SJSA1 (cell line): ENCODE measurements at places on chromosomes 4 and X. TPM values are rescaled to one million over a fixed set of nuclear protein-coding genes. Genes with fewer than 3 reads are reported as not detected.
A peak's percentile ranks its signal among the peaks of the same experiment; 100 is the strongest.

- H3K4me1 ChIP-seq: no peaks in the 10 kb centered on the region
- H3K27me3 ChIP-seq: no peaks in the 10 kb centered on the region
- H3K4me3 ChIP-seq: no peak overlapping the region
- no peak for DNase-seq
- H3K36me3 ChIP-seq: no peaks in the 10 kb centered on the region
Measured at GRCh38 chrX:123277821-123278220, 93.7 kb downstream of the GRIA3 start.

DNA sequence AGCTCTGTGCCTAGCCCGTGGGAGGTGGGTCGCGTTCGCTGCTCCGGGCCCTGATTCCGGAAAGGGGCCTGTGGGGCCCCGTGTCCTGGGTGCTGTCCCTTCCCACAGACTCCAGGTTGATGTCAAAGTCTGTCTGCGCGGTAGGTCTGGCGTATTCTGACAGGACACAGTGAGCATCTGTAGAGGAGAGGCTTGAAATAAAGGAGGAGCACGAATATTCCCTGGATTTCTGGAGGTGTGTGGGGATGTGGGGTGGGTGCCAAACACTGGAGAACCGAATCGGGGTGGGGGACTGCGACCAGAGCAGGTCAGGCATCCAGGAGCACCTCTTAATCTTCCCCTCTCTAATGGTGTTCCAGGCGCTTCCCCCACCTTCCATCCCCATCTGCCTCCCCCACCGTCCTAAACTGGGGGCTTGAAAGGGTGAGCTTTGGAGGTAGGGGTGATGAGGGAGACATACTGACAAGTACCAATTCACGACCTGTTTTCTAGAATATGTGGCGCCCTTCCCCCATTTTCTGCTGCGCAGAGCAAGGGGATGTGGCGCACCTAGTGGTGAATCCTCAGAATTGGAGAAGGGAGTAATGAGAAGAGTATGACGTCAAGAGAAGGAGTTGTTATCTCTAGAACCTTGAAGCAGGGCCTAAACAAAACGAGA lies 877 bp downstream of the GPRASP1 start:
- no peaks in the 10 kb centered on the region for H3K27me3 ChIP-seq
- H3K36me3 ChIP-seq: no peaks in the 10 kb centered on the region
- DNase-seq: peak; percentile 12
- peak overlapping the region; percentile 41 for H3K4me3 ChIP-seq
- no peaks in the 10 kb centered on the region for H3K4me1 ChIP-seq

- no peaks in the 10 kb centered on the region; the same call in 1 of the 2 replicates for H3K4me1 ChIP-seq
- no peak for DNase-seq
- no peak overlapping the region for H3K4me3 ChIP-seq
- no peaks in the 10 kb centered on the region for H3K27me3 ChIP-seq
- H3K27ac ChIP-seq: no peak overlapping the region
Measured at GRCh38 chr4:25485104-25485503, 108.0 kb downstream of the ANAPC4 start.

DNA sequence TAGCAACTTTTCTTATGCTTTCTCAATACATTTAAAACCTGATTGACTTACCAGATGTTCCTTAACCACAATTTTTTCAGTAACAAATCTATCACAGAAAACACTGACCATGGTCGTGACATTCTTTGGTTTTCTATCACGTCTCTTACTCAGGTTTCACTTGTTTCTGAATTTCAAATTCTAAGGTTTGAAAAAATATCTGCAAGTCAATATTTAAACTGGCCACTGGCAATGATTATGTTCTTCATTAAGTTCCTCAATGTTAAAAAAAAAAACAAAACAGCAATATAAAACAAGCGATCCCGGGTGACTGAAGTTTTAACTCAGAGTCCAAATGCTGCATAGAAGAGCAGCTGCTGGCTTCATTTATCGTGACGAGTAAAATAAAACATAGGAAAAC lies 128.9 kb downstream of the RBM47 start:
- no peak for DNase-seq
- no peak overlapping the region for H3K4me3 ChIP-seq
- H3K36me3 ChIP-seq: no peaks in the 10 kb centered on the region
- H3K27ac ChIP-seq: no peak overlapping the region
- no peaks in the 10 kb centered on the region for H3K27me3 ChIP-seq

DNA sequence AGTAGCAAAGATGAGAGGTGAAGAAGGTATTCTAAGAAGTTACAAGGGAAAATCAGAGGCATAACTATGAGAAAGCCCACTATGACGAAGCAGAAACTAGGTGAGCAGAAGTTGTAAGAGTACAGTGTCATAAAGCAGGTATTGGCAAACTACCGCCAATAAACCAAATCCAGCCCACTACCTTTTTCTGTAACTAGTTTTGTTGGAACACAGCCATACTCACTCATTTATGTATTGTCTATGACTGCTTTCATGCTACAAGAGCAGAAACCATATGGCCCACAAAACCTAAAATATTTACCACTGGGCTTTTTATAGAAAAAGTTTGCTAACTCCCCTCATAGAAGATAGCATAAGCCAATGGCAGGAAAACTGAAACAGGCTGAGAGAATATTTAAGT lies 31.8 kb upstream of the ZCCHC13 start:
- DNase-seq: no peak
- H3K27me3 ChIP-seq: no peaks in the 10 kb centered on the region
- no peak overlapping the region for H3K4me3 ChIP-seq
- no peak overlapping the region for H3K27ac ChIP-seq
- H3K36me3 ChIP-seq: peaks cover 33% of the 10 kb centered on the region
- no peaks in the 10 kb centered on the region for H3K4me1 ChIP-seq

DNA sequence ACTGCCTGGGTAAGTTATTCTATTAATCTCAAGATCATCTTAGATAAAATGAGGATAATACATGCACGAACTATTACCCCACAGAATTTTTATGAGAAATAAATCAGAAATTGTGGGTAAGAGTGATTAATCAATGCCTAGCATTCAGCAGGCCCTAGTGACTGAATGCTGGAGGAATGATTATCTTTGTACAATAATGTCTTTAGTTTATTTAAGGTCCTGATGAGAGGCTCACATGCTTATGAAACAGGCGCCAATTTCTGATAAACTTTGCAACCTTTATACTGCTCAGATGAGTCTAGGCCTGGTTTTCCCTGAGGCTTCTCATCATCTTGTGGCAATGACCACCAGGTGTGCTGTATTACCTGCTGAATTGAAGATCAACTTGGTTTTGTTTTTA lies 27.8 kb upstream of the BMP2K start:
- no peak overlapping the region for H3K4me3 ChIP-seq
- H3K36me3 ChIP-seq: no peaks in the 10 kb centered on the region
- no peak overlapping the region for H3K27ac ChIP-seq

DNA sequence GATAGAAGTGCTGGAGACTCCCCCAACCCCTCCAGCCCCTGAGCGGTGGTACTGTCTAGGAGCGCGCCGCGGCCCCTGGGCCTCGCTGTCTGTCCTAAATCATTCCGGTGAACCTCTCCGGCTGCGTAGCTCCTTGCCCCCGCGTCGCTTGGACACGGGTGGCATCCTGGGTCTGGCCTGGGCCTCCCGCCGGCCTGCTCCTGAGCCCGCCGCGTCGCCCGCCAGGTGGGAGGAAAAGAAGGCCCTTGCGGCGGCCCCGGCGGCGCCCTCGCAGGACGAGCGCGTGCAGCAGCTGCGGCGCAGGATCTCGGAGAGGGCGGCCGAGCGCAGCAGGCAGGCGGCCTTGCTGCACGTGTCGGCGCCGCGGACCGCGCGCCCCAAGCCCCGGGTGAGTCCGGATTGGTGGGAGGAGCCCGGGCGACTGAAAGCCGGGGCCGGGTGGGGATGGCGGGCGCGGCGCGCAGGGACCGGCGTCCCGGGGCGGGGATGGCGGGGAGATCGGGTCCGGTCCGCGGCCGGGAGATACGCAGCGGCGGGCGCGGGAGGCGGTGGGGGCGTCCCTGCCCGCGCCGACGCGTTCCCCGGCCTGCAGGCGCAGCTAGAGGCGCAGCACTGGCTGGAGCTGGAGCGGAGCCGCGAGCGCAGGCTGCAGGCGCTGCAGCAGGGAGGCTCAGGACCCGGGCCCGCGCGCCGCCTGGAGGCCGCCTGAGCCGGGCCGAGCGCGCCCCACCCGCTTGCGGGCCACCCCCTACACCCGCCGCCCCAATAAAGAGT lies 6.5 kb upstream of the RNF4 start:
- H3K27me3 ChIP-seq: no peaks in the 10 kb centered on the region
- peak overlapping the region; percentile 39 for H3K4me3 ChIP-seq
- H3K27ac ChIP-seq: no peak overlapping the region
- peaks cover 5% of the 10 kb centered on the region for H3K4me1 ChIP-seq
- H3K36me3 ChIP-seq: no peaks in the 10 kb centered on the region

DNA sequence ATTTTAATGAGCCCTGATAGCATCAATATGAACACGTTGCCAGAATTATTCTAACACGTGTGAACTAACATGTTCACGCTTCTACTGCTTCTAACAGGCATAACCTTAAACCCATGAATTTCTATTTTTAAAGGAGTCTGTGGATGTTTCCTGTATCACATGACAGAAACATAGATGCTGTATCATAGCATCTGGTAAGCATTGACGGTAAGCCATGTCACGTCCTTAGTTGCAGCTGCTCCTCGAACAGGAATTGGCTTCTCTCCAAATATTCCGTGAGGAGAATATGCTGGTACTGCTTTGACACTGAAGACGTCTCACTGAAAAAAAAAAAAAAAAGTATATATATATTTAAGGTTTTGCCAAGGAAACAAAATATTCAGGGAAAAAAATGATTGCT lies 105.1 kb upstream of the MXRA5 start:
- no peaks in the 10 kb centered on the region for H3K4me1 ChIP-seq
- H3K36me3 ChIP-seq: no peaks in the 10 kb centered on the region
- no peak overlapping the region for H3K4me3 ChIP-seq
- no peak overlapping the region for H3K27ac ChIP-seq

- DNase-seq: no peak
- no peaks in the 10 kb centered on the region for H3K36me3 ChIP-seq
- no peaks in the 10 kb centered on the region for H3K4me1 ChIP-seq
- H3K27me3 ChIP-seq: no peaks in the 10 kb centered on the region
- no peak overlapping the region for H3K4me3 ChIP-seq
Measured at GRCh38 chrX:139563251-139563650, 32.7 kb downstream of the F9 start.

GRCh38 chrX:11464380-11464779 lies 171.2 kb downstream of the AMELX start:
- DNase-seq: no peak
- H3K4me1 ChIP-seq: no peaks in the 10 kb centered on the region
- no peaks in the 10 kb centered on the region for H3K36me3 ChIP-seq
- no peak overlapping the region for H3K4me3 ChIP-seq
- H3K27ac ChIP-seq: no peak overlapping the region
- no peaks in the 10 kb centered on the region for H3K27me3 ChIP-seq

GRCh38 chrX:69311936-69312670 lies 146.8 kb upstream of the PJA1 start:
- no peaks in the 10 kb centered on the region for H3K4me1 ChIP-seq
- DNase-seq: no peak
- H3K27me3 ChIP-seq: no peaks in the 10 kb centered on the region
- H3K27ac ChIP-seq: no peak overlapping the region
- H3K4me3 ChIP-seq: no peak overlapping the region
- no peaks in the 10 kb centered on the region for H3K36me3 ChIP-seq

DNA sequence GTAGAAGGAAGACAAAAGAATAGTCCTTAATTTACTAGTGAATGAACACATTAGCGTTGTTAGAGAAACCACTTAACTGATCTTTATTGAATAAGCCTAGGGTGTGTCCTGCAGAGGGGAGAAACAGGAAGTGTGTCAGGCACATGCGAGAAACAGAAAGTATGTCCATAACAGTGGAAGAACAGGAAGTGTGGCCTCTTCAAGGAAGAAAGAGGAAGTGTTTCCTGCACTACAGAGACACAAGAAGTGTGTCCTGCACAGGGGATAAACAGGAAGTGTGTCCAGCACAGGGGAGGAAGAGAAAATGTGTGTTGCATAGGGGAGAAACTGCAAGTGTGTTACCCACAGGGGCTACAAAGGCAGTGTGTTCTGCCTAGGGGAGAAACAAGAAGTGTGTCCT lies 539.6 kb upstream of the PRKX start:
- no peak overlapping the region for H3K4me3 ChIP-seq
- H3K36me3 ChIP-seq: no peaks in the 10 kb centered on the region
- no peak for DNase-seq
- H3K27me3 ChIP-seq: no peaks in the 10 kb centered on the region
- no peaks in the 10 kb centered on the region for H3K4me1 ChIP-seq
- H3K27ac ChIP-seq: no peak overlapping the region

DNA sequence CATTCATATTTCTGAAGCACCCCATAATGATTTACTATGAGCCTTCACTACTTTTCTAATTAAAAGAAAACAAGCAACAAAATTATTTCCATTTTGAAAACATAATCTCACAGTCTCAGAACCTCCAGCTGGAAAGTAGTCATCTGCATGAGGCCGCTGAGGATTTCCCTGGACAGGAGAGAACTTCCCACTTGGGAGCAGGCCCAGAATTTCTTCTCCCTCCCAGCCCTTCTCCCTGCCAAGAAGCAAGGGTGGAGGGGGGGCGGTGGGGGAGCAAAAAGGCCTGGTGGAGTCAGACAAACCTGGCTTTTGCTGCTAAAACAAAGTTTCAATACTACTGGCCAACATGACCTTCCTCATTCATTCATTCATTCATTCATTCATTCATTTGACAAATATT lies 167.3 kb downstream of the PJA1 start:
- no peaks in the 10 kb centered on the region for H3K4me1 ChIP-seq
- H3K4me3 ChIP-seq: no peak overlapping the region
- no peak overlapping the region for H3K27ac ChIP-seq
- DNase-seq: no peak

- no peaks in the 10 kb centered on the region for H3K27me3 ChIP-seq
- H3K4me3 ChIP-seq: no peak overlapping the region
- no peaks in the 10 kb centered on the region for H3K36me3 ChIP-seq
- H3K27ac ChIP-seq: no peak overlapping the region
- peak; percentile 7 for DNase-seq
- H3K4me1 ChIP-seq: no peaks in the 10 kb centered on the region
Measured at GRCh38 chr4:127936974-127937373, 28.0 kb downstream of the MFSD8 start.

DNA sequence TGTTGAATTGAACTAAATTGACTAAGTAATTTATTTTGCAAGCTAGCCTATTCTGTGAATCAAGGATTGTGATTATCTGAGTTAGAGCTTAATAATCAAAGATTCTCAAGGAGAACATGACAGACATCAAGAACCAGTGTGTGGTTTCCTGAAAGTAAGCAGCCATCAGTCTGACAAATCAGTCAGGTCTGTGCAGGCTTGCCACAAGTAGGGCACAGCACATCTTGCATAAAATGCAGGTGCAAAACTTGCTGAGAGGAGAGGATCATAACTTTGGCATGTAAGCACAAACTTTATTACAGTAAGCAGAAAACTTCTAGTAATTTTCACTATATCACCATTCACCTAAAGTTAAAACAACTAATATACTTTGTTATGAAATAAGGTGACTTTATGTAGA lies 22.5 kb downstream of the FAM241A start:
- no peak for DNase-seq
- H3K4me1 ChIP-seq: peaks cover 12% of the 10 kb centered on the region
- H3K27ac ChIP-seq: no peak overlapping the region
- H3K4me3 ChIP-seq: no peak overlapping the region
- no peaks in the 10 kb centered on the region for H3K27me3 ChIP-seq

The ATP6AP2 gene
- 105 and 116 TPM in 2 replicates for total RNA-seq

The NFKB1 gene
- total RNA-seq: 35.0 and 47.9 TPM in 2 replicates

The FAM47B gene
- not detected in 2 replicates for total RNA-seq

The PITX2 gene
- total RNA-seq: 20.6 and 21.7 TPM in 2 replicates

The ARR3 gene
- not detected in 2 replicates for total RNA-seq
